ENCODE measurements at places on chromosomes 5 and 9.

GRCh38 chr5:60814498-60814897, 29.6 kb downstream of the ELOVL7 start:
- no peak for DNase-seq

DNA sequence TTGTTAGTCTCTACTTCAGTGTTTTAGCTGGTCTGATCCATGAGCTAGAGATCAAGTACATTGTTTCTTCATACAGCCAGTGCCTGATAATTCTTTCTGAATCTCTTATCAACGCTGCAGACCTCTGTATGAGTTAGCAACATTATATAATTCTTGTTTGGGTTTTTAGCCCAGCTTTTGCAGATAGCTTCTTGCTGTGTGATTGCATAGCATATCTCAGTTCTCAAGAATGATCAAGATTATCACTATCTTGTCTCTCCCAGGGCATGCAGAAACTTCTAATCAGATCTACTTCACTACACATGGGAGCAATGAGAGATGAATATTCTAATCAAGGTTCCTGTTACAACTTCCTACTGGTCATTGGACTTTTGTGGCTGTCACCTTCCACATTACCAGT, 158.3 kb downstream of the FAM174A start:
- no peak for DNase-seq

GRCh38 chr5:124456249-124456648, 290.2 kb downstream of the ZNF608 start:
- no peak for DNase-seq

DNA sequence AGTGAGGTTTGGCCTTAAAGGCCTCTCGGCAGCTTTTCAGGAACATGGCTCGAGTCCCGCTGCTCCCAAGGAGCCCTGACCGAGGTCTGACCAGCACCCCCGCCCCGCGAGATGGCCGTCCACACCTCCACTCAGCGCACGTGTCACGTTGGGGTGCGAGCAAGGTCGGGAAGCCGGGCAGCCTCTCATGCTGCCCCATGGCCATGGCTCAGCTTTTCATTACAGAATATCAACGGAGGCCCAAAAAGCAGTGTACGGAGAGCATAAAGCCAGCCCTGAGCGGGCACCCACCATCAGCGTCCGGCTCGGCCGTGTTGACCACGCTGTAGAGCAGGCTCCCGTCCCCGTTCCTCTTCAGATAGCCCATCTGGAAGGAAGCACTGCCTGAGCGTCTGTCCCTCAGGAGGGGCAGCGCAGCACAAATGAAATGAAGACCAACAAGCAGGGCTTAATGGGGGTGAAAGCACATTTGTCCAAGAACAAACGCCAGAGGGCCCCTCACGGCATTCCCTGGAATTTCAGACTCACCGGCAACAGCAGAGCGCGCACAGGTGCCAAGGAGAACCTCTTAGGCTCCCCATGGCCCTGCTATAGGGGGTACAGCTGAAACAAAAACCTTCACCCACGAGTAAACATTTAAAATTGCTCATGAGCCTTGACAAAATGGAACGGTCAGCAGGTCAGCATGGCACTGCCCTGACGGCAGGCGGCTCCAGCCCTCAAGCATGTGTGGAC, 11.6 kb downstream of the BRD9 start:
- DNase-seq = no peak

- no peak for DNase-seq
These were observed 66.3 kb downstream of the FBXL7 start for GRCh38 chr5:15566306-15566705.

- DNase-seq = no peak
These were observed 31.8 kb upstream of the ERAP2 start for GRCh38 chr5:96844481-96844990.

DNA sequence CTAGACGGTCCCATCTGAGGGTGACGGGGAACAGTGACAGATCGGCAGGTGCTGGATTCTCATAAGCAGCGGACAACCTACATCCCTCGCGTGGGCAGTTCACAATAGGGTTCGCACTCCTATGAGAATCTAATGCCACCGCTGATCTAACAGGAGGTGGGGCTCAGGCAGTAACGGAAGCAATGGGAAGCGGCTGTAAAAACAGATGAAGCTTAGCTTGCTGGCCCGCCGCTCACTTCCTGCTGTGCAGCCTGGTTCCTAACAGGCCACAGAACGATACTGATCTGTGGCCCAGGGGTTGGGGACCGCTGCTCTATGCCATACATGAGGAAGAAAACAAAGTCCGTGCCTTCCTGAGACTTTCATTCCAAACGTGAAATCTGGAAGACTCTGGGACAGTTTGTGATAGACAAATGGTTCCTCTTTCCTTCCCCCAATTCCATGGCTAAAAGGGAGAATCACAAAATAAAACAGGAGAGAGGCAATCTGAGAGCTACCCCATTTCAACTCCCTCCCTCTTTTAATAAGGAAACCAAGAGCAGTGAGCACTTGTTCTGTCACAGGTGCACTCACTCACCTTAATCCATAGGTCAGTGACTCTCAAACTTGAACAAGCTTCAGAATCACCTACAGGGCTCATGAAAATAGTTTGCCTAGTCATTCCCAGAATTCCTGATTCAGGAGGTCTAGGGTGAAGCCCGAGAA, 12.1 kb downstream of the PDCL start:
- DNase-seq = no peak

GRCh38 chr5:137186759-137187461, 312.2 kb downstream of the SPOCK1 start:
- no peak for DNase-seq

GRCh38 chr9:130468566-130468965, 23.8 kb downstream of the ASS1 start:
- no peak for DNase-seq

GRCh38 chr5:138502121-138502520, 36.8 kb downstream of the EGR1 start:
- DNase-seq = no peak

GRCh38 chr9:80547613-80548012, 975.8 kb downstream of the TLE4 start:
- no peak for DNase-seq

- no peak for DNase-seq
These were observed 115.9 kb upstream of the DAPK1 start for GRCh38 chr9:87381746-87382145.

- no peak for DNase-seq
These were observed at the start of gene PAX5 for GRCh38 chr9:37033682-37034304. PAX5 (minus strand) TSS chr9:37034268; CDS start chr9:37034031, 237 bp downstream.

GRCh38 chr5:20524991-20525529, 537.1 kb upstream of the CDH18 start:
- no peak for DNase-seq

DNA sequence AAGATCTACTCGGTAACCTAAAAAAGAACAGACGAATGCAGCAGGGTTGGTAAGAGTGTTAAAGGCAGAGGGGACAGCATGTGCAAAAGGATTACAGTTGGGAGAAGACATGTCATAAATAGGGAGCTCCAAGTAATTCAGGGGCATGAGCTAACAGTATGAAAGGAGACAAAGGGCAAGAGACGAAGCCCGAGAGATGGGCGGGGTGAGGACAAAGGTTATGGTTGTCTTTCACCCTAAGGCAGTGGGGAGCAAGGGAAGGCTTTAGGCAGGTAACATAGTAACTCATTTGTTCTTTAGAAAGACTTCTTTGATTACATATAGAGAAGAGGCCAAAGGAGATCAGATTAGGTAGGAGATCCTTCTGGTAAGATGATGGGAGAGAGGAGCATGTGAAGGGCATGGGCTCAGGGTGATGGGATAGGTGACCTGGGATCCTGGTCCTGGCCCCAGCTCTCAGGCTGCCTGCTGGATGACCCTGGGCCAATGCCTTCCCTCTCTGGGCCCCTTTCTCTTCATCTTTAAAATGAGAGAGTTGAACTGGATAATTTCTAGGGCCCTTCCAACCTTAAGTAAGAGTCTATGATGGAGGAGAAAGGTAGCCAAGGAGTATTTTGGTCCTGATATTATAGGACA, 19.5 kb downstream of the MORN5 start:
- no peak for DNase-seq

- no peak for DNase-seq
These were observed 57.1 kb upstream of the PSD2 start for GRCh38 chr5:139738193-139739149.

GRCh38 chr5:32539981-32540845, 45.1 kb upstream of the SUB1 start:
- DNase-seq = no peak

GRCh38 chr9:27433631-27434325, 90.3 kb upstream of the IFNK start:
- no peak for DNase-seq

DNA sequence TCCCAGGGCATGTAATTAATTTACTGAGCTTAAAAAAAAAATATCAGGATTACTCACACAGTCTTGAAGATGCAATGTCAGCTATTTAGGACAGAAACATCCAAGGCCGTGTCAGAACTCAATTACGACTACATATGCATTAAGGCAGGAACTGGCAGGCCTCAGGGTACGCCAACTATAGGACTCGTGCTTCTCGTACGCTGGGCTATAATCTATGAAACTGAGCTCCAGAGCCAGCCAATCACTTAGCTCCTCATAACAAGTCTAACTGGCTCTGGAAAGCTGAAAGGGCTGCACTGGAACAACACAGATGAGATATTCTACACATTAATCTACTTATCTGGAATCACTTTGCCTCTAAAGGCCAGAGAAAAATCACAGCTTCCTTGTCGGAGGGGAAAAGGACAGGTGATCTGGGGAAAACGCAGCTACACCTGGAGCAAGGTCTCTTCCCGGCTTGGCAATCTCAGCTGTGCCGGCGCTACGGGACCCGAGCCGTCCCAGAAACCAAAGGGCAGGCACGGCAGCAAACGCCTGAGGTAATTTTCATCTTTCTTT, 212.0 kb downstream of the DEPDC1B start:
- DNase-seq = no peak

- DNase-seq = no peak
These were observed 143.4 kb downstream of the MYO10 start for GRCh38 chr5:16792598-16793275.

DNA sequence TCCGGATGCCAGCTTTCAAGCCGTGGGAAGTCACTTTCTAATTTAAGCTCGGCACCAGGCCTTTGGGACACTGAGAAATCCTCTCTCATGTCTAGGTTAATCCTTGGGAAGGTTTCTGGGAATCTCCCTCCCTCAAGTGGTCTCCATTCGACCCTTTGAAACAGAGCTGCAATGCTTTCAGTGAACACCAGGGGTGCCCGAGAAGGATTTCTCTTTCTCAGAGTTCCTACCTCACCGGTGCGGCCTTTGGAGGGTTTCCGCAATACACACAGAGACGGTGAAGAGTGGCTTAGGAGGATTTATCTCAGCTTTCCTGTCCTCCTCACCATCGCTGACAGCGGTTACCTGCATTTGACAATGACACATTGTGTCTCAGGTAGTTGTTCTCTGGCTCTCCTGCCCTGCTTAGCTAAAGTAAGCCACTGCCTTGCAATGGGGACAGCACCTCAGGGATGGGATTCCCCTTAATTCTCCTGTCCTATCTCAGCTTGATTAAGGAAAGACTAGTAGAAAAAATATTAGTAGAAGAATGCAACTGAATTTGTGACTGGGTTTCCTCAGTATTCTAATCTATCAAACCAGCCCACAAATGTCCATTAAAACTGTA, 180.6 kb downstream of the GABRG2 start:
- DNase-seq = no peak

- no peak for DNase-seq
These were observed 665.5 kb upstream of the ZNF608 start for GRCh38 chr5:125411744-125412560.

- no peak for DNase-seq
These were observed 80.6 kb downstream of the RAD23B start for GRCh38 chr9:107363516-107364152.

GRCh38 chr9:6619909-6620308, 25.6 kb downstream of the GLDC start:
- DNase-seq = no peak

- peak; percentile 92 for DNase-seq
These were observed at the start of gene SNX30 for GRCh38 chr9:112750016-112750763. SNX30 (plus strand) TSS chr9:112750760; CDS start chr9:112751002, 242 bp downstream.

GRCh38 chr9:137455359-137455991, 3.7 kb downstream of the NSMF start:
- no peak for DNase-seq

Data from type B pancreatic cell (in vitro differentiated cells).